Stimulated activated CD4-positive, alpha-beta T cell treated with anti-CD3 and anti-CD28 coated beads, Interleukin-4, amount 100 ng/mL, for 24 hours (primary cell): ENCODE measurements at places on chromosomes 4 and X.

DNA sequence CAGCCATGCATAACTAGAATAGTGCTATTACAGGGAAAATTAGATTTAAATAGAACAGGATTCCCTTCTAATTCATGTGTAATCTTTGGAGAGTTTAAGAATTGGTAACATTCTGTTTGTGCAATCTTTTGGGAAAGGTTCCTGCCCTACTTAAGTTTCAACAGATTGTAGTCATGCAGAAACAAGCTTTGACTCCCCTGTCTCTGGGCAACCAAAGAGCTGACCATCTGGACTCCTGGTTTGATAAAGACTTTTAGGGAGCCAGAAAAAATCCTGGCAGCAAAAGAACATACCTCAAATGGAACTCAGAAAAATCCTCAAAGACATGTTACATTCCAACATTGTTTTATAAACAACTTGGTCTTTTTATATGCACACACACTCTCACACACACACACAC, 191.1 kb upstream of the NEIL3 start:
- DNase-seq = no peak

GRCh38 chr4:83568062-83568461, 32.2 kb downstream of the GPAT3 start:
- DNase-seq = no peak

GRCh38 chrX:53483416-53483815, 49.2 kb upstream of the HSD17B10 start:
- no peak for DNase-seq

- no peak for DNase-seq
Measured at GRCh38 chrX:137151403-137151802, 117.6 kb upstream of the GPR101 start.

- DNase-seq = no peak
Measured at GRCh38 chr4:8038719-8039251, 99.1 kb upstream of the AFAP1 start.

- no peak for DNase-seq
Measured at GRCh38 chr4:82192017-82192673, 181.6 kb downstream of the HNRNPD start.
